Right lung (tissue), 10 donors: ENCODE measurements at places on chromosomes 7 and 10.

DNA sequence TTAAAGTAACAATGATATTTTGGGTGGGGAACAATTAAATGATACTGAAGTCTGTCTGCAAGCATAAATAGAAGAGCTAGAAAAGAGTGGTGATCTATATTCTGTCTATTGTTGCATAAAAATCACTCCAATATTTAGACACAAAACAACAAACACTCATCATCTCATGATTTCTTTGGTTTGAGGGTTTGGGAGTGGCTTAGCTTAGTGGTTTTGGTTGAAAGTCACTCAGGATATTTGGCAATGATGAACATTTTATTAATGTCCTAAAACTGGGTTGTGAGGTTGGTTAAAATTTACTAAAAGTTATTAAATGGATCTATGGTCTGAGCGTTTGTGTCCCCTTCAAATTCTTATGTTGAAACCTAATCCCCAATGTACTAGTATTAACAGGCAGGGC, 54.7 kb upstream of the EGFR start:
- DNase-seq, result no peak

- DNase-seq, result no peak
Observed at GRCh38 chr10:48241332-48241731, 33.2 kb downstream of the FRMPD2 start.

DNA sequence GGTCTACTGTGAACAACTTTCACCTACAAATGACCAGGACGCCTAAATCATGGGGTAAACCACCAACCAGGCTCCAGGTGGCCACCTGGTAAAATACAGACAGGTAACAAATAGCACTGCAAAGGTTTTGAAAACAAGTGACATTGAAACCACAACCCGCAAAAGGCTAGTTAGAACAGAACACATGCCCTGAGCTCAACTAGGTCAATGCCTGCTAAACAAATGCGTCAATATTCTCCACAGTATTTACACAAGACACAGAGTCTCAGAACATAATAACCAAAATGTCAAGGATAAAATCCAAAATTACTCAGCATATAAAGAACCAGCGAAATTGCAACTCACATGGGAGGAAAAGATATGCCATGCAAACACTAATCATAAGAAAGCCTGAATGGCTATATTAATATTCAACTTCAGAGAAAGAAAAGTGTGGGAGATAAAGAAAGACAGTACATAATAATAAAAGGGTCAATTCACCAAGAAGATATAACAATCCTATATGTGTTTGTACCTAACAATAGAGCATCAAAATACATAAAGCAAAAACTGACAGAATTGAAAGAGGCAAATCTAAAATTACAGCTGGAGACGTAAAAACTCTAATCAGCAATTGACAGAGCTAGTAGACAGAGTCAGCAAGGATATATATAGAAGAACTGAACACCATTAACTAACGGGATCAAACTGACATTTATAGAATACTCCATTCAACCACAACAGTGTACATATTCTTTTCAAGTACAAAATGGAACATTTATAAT, 47.6 kb downstream of the SMURF1 start:
- no peak for DNase-seq

- DNase-seq, result peak; percentile 71
Observed at GRCh38 chr10:103852856-103853255, 2.5 kb downstream of the SH3PXD2A start.

GRCh38 chr7:105306298-105306748, 82.4 kb downstream of the SRPK2 start:
- no peak for DNase-seq
